NCI-H1436 treated with DMSO at 0.1 percent for 48 hours (cell line): ENCODE measurements at places on chromosomes 1 and 21.

GRCh38 chr1:118247593-118247992, 62.6 kb upstream of the SPAG17 start:
- no peak for DNase-seq

DNA sequence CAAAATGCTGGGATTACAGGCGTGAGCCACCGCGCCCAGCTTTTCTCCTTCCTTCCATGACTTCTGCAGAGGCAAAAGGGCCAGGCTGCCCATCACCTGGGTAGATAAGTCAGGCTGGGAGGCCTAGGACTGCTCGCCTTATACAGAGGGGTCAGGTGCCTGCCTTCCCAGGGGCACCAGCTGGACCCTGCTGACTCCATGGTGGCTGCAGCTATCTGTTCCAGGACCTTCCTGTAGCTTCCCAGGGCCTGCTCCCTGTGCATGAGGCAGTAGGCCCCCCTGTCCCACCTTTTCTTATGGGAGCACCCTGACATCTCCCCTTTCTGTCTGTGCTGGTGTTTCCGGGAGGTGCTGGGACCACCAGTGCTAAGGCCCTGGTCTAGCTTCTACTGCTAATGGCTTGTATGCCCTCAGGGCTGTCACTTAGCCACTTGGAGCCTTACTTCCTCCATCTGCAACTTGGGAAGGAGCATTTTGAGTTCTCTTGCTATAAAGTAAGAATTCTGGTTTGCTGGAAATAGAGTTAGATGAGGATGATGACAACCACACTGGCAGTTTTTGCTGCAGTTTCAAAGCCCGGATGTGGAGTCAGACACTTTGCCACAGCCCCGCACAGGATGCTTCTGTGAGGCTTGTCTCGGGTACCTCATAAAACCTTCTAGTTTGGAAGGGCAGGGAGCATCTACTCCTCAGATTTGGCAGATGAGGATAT, 14.4 kb downstream of the SOX13 start:
- DNase-seq, result no peak

- no peak for DNase-seq
These were observed 33.7 kb downstream of the PRDM2 start for GRCh38 chr1:13733711-13734110.

GRCh38 chr1:66623812-66624211, 89.9 kb downstream of the SGIP1 start:
- no peak for DNase-seq

DNA sequence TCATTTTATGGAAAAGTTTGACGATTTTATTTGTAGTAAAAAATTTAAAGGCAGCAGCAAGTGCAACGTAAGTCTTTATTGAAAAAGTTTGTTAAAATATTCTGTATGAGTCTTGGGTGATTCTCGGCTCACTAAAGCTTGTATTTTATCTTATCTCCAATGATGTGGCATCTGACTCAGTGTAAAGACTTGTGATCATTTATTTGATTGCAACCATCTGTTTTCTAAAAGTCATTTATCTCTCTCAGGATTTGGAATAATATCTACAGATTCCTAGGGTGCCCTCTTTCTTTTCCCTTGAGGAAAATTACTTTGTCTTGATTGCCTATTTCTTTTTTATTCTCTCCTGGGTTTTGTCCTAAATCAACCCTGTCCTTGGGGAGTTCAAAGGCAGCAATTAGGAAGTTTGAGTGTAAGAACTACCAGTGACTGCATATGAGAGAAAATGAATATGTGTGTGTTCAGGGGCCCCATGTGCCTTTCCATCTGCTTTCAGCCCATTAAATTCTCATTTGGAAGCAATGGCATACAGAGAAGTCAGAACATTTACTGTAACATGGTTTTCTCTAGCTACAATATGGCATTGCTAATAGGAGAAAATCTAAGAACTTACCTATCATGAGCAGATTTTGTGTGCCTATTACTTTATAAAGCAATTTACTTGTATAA, 575.0 kb upstream of the CHRM3 start:
- no peak for DNase-seq

DNA sequence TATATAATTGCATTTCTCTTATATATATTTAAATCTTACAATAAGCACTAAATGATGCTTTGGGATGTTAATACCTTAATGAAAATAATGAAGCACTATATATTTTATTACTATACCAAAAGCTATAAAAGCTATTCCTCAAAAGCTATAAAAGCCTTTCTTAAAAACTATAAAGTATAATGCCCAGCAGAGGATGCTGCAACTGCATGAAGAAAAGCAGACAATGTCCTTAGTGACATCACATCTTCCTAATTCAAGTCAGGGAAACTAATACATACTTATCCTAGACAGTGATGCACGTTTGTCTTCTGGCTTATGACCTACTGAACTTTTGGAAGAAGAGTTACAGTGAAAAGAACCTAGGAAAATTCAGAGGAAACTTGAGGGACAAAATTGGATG, 13.6 kb upstream of the C1orf185 start:
- no peak for DNase-seq

DNA sequence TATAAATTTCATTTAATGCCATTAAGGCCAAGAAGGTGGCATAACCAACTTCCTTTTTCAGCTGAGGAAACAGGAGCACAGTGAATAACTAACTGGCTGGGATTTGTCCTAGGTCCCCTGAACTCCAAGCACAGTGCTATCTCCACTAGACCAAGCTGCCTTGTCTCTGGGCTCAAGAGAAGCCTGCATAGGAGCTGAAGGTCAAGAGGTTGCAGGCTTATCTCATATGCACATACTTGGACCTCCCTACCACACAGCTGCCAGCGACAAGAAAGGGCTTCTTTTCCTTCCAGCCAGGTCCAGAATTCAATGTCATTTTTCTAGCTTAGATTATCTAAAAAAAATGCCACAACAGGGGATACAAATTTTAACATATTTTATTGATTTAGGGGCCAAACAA, 27.1 kb downstream of the AK2 start:
- no peak for DNase-seq

- no peak for DNase-seq
These were observed 108.5 kb downstream of the NIBAN1 start for GRCh38 chr1:184865831-184866230.

DNA sequence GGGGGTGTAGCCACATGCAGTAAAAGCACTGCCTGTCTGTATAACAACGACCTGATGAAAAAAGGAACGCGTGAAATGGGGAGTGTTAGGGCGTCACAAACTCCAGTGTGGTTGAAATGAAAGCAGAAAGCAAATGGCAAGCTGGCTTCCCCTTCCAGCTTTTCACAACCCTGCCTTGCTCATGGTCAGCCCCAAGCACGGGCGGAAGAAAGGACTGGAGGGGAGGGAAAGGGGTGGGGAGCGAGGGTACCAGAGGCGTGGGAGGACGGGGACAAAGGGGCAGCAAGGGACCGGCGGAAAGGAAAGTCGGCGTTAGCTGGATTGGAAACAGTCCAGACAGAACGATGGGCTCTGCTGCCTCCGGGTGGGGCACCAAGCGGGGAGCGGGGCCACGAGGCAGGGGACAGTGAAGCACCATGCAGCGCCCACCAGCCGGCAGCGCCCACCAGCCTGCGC, 9.6 kb downstream of the VPS26C start:
- no peak for DNase-seq

DNA sequence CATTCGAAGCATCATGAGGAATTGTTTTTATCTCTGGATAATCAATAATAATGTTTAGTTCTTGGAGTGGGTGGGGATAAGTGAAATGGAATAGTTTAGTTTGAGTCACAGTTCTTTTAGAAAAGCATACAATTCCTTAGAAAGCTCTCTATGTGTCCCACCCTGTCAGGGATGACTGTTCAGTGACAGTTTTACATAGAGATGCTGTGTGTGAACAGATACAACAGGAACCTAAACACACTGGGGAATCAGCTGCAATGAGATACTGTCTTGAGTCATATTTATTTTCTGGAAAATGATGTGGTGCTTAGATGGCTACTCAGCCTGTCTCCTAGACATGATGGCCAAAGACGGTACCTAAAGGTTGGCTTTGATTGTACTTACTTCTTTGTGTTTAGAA, 25.7 kb upstream of the CCDC190 start:
- DNase-seq, result no peak

- DNase-seq, result no peak
These were observed 148.7 kb downstream of the HHAT start for GRCh38 chr1:210477328-210477924.

- DNase-seq, result no peak
These were observed 100.5 kb downstream of the NGF start for GRCh38 chr1:115237507-115237906.

GRCh38 chr1:234106032-234106431, 201.6 kb downstream of the SLC35F3 start:
- DNase-seq, result no peak

DNA sequence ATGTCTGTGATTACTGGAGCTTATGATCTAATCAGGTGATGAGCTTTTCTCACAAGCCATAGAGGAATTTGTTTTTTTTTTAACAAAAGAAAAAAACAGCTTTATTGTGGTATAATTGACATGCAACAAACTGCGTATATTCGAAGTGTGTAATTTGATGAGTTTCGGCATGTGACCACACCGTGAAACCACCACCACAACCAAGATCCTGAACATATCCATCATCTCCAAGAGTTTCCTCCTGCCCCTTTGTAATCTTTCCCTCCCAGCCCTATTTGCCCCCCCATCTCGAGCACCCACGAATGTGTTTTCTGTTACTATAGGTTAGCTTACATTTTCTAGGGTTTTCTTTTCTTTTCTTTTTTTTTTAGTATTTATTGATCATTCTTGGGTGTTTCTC, 4.7 kb downstream of the PGBD2 start:
- DNase-seq, result no peak

DNA sequence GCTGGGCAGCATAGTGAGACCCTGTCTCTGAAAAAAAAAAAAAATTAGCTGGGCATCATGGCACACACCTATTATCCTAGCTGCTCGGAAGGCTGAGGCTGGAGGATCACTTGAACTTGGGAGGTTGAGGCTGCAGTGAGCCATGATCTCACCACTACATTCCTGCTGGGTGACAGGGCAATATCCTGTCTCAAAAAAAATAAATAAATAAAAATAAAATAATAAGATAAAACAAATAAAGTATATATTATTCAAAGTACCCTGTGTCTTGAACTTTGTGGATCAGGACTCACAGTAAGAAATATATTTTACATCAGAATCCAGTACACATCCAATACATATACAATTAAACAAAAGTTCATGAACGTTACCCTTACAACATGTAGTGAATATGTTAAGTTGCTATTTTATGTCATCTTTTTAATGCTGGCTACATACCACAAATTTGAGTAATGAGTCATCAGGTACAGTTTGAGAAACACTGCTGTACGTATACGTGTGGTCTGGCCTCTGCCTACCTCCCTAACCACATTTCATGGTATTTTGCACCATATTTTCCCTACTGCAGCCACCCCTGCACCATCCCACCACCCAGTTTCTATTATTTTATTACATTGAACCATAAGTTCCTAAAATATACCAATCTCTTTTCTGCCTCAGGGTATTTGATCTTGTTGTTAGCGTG, 4.4 kb downstream of the NME7 start:
- DNase-seq, result no peak

GRCh38 chr1:59063501-59063900, 233.4 kb upstream of the FGGY start:
- no peak for DNase-seq

DNA sequence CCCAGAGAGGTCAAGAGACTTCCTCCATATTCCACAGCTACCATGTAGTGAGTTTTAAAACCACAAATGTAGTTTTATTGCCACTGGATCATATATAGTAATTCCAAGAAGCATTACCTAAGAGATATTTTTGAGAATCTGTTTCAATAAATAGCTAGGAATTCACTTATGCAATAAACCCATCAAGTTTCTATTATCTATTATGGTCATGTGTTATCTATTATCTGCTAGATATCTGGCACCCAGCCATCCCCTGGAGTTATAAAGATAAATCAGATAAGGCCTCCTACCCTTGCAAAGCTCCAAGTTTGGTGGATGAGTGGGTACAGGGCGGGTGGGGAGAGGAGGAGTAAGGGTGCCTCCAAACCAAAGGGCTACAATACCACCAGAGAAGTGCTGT, 10.3 kb upstream of the VWA5B1 start:
- DNase-seq, result no peak

GRCh38 chr1:227432181-227432535, 113.9 kb upstream of the CDC42BPA start:
- no peak for DNase-seq

DNA sequence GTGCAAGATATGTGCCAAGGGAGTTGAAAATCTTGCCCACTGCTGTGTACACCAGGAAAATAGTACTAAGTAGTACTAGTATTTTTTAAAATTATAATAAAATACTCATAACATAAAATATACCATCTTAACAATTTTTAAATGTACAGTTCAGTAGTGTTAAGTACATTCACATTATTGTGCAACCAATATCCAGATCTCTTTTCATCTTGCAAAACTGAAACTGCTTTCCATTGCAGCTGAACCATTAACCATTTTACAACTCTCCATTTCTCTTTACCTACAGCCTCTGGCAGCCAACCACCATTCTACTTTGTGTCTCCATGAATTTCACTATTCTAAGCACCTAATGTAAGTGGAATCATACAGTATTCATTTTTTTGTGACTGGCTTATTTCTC, 19.3 kb upstream of the RAB3GAP2 start:
- no peak for DNase-seq

GRCh38 chr21:32101277-32101676, 177.6 kb downstream of the MIS18A start:
- DNase-seq, result no peak

GRCh38 chr21:35565204-35565611, 495.1 kb downstream of the SETD4 start:
- DNase-seq, result no peak

DNA sequence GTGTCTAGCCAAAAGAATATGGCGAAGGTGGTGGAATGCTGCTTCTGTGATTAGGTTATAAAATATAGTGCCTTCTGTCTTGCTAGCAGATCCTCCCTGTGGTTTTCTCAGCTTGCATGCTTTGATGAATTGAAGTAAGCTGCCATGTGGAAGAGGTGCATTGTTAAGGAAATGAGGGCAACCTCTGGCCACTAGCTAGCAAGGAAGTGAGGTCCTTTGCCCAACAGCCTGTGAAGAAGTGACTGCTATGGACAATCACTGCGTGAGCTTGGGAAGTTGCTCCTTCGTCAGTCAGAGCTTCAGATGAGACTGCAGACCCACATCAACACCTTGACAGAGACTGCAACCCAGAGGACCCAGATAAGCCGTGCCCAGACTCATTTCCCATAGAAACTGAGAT, 109.4 kb downstream of the GIPC2 start:
- DNase-seq, result no peak

DNA sequence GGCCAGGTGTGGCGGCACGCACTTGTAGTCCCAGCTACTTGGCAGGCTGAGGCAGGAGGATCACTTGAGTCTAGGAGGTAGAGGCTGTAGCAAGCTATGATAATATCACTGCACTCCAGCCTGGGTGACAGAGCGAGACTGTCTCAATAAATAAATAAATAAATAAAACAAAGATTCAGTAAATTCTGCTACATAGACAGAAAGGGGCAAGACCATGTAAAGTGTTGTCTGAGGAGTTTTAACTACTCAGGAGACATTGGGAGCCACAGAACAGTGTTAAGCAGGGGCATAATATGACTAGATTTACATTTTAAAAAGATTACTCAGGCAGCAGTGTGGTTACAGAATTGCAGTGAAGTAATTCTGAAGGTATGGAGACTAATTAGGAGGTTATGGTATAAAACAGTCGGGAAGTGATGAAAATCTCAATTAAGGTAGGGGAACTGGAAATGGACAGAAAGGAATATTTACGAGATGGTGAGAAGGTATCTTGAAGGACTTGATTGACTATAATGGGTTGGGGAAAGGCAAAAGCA, 94.7 kb downstream of the ATP1B1 start:
- no peak for DNase-seq

- DNase-seq, result no peak
These were observed 22.3 kb downstream of the ZBTB40 start for GRCh38 chr1:22473952-22474351.
